ENCODE measurements at places on chromosomes 5 and 9. TPM values are rescaled to one million over a fixed set of nuclear protein-coding genes. Genes with fewer than 3 reads are reported as not detected.
A peak's percentile ranks its signal among the peaks of the same experiment; 100 is the strongest.

Gene FOXD1
- 10.0 TPM for total RNA-seq

Gene PLPP7
- 14.2 TPM for total RNA-seq

Gene C9
- not detected for total RNA-seq

DNA sequence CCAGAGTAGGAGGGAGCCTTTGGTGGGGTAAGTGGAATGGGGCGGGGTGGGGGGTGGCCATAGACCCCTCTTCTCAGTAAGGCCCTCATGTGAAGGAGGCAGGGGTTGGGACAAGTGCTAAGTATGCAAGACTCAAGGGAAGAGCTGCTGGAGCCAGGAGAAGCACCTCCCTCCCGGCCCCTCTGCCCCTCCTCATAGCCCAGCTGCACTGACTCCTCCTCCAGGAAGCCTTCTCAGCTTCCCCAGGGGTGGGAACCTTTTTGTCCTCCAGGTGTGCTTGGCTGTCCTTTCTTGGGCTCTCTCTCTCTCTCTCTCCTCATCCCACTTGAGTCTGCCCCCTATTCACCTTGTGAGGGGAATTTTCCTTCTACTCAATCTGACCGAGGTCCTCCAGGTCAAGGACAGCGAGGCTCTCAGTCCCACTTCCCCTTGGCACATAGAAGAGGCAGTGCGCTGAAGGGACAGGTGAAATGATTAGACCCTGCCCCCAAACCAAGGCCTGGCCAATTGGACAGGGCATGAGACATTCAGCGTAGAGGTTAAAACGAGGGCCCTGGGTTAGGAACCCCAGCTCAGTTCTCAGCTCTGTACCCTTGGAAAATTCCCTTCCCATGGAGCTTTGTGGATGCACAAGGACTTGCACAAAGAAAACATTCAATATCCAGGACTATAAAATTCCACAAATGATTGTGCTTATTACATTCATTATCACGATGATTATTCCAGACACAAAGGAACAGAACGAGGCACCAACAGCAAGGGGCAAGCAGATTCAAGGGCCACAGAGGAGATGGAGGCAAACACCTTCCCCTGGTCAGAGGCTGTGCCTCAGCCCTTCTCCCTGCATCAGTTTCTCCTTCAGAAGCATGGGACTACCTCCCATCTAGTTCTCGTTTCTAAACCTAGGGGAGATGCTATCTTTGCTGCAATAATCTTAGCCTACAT lies 45.6 kb upstream of the IL17B start:
- peak overlapping the region; percentile 97 for H3K27ac ChIP-seq
- DNase-seq: no peak
- no peak overlapping the region for H3K4me3 ChIP-seq
- peaks cover 20% of the 10 kb centered on the region for H3K4me1 ChIP-seq
- peaks cover 98% of the 10 kb centered on the region for H3K36me3 ChIP-seq
- H3K27me3 ChIP-seq: no peaks in the 10 kb centered on the region

DNA sequence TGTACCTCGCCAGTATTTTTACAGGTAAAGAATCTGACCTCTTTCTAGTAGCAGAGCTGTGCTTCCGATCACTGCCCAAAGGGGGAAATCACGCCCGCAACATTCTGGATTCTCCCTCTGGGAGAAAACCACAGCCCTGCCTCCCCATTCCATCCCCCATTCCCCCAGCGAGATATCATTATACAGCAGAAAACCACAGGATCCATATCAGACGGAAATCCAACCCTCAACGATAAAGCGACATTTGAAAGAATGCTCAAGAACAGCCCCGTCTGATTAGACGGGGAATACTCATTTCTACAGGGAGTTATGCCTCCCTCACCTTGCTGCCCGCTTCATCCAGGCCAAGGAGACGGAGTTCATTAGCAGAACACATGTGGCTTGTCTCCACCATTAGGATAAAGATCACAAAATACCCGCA lies 172.8 kb downstream of the COL23A1 start:
- H3K4me1 ChIP-seq: no peaks in the 10 kb centered on the region
- H3K4me3 ChIP-seq: no peak overlapping the region
- DNase-seq: no peak

- DNase-seq: no peak
- H3K4me1 ChIP-seq: no peaks in the 10 kb centered on the region
- no peaks in the 10 kb centered on the region for H3K36me3 ChIP-seq
- no peak overlapping the region for H3K27ac ChIP-seq
These were observed 39.3 kb upstream of the CDH12 start for GRCh38 chr5:22892441-22892840.

GRCh38 chr9:121556580-121556979 lies 56.9 kb upstream of the GGTA1 start:
- H3K36me3 ChIP-seq: no peaks in the 10 kb centered on the region
- no peak overlapping the region for H3K4me3 ChIP-seq
- DNase-seq: peak; percentile 40
- H3K27ac ChIP-seq: peak overlapping the region; percentile 81

DNA sequence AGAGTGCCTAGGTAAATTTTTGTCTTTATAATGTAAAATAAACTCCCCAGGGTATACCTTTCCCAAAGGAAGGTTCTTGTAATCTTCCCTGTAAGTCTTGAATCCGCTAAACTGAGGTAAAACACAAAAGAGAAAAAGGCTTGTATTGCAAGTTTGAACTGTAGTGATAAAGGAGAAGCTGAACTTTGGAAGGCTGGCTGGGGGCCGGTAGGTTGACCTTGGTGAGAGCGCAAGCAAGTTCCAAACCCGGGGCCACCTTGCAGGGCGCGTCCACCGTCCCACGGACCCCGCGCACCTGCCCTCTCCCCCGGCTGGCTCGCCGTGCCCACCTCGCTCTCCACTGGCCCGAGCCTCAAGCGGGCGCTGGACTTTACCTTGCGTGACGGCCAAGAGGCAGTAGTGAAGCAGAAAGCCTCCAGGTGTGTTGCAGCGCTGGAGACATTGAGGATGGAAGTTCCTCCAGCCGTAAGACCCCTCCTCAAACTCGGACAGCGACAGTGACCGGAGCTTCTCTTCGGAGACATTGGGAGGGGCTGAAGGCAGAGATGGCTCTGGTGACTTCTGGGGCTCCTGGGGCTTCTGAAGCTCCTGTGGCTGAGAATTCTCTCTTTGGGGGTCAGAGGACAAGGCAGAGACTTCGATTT lies 428 bp downstream of the SLCO4C1 start:
- DNase-seq: no peak
- peaks cover 10% of the 10 kb centered on the region for H3K4me1 ChIP-seq
- no peaks in the 10 kb centered on the region for H3K36me3 ChIP-seq
- H3K27me3 ChIP-seq: no peaks in the 10 kb centered on the region
- H3K4me3 ChIP-seq: peak overlapping the region; percentile 65

DNA sequence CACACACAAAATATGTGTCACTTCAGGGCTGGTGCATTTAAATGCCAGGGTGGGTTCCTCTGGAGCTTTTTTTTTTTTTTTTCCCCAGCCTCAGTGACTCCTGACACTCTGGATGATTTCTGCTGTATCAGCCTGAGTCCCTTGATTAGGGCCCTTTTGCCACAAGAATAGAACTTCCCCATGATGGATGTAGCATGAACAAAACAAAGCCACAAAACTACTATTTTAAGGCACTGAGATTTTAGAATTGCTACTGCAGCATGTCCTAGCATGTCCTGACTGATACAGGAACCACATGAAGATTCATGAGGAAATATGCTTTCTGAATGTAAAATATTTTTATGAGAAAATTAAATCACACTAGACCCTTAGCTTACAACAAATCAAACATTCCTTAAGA lies 13.9 kb upstream of the ADGRD2 start:
- no peaks in the 10 kb centered on the region for H3K36me3 ChIP-seq
- no peaks in the 10 kb centered on the region for H3K4me1 ChIP-seq
- no peak for DNase-seq
- H3K27ac ChIP-seq: no peak overlapping the region
- no peak overlapping the region for H3K4me3 ChIP-seq

DNA sequence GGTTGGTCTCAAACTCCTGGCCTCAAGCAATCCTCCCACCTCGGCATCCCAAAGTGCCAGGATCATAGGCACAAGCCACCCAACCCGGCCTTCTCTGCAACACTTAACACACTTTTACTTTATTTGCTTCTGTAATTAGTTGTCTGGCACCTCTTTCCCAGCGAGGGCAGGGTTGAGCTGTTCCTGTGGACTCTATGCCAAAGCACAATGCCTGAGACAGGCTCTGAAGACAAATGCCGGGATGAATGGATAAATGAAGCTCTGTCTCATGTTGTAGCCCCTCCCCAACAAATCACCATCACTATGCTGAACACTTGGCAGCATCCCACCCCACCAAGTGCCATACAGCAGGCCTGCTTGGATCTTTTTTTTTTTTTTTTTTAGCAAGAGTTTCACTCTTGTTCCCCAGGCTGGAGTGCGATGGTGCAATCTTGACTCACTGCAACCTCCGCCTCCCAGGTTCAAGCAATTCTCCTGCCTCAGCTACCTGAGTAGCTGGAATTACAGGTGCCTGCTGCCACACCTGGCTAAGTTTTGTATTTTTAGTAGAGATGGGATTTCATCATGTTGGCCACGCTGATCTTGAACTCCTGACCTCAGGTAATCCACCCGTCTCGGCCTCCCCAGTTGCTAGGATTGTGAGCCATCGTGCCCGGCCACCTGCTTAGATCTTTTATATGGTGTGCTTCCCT lies 21.3 kb downstream of the GPX3 start:
- no peak for DNase-seq
- peaks cover 24% of the 10 kb centered on the region for H3K4me1 ChIP-seq
- peaks cover 38% of the 10 kb centered on the region for H3K36me3 ChIP-seq
- H3K4me3 ChIP-seq: no peak overlapping the region
- no peaks in the 10 kb centered on the region for H3K27me3 ChIP-seq

All from thoracic aorta (tissue), 2 donors.